ENCODE measurements at places on chromosomes 4 and X.

GRCh38 chr4:75598390-75598789 lies 31.9 kb downstream of the CDKL2 start:
- DNase-seq = no peak

DNA sequence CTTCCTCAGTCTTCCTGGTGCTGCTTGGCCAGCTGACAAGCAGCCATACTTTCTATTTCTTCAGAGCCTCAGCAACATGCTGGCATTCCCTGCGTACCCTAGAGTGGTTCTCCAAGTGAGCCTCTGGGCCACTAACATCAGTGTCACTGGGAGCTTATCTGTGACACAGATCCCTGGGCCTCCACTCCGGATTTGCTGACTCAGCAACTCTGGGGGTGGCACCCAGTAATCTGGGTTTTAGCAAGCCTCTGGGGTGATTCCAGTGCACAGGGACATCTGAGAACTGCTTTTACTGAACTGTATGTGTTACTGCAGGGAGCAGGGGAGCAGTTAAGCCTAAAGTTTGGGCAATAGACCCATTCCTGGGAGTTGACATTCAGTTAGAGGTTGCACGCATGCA lies 28.2 kb upstream of the HMGB3 start:
- no peak for DNase-seq

GRCh38 chr4:5982156-5982973 lies 35.9 kb downstream of the C4orf50 start:
- no peak for DNase-seq

- DNase-seq = no peak
Measured at GRCh38 chrX:17662391-17662790, 74.9 kb upstream of the SCML1 start.

DNA sequence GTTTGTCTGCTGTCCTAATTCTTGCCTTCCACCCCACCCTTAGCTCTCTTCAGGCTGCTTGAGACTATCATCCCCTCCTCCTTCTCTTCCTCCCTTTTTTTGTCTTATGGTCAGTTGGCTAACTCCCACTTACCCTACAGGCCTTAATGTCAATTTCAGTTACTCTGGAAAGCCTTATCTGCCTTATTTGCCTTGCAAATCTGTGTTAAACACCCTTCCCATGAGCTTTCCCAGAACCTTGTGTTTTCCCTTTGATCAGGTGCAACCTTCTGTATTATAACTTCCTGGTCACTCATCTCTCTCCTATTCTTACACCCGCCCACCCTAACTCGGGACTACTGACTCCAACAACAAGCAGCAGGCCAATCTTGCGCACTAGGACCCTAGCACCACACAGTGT lies 74.8 kb downstream of the COX18 start:
- no peak for DNase-seq

DNA sequence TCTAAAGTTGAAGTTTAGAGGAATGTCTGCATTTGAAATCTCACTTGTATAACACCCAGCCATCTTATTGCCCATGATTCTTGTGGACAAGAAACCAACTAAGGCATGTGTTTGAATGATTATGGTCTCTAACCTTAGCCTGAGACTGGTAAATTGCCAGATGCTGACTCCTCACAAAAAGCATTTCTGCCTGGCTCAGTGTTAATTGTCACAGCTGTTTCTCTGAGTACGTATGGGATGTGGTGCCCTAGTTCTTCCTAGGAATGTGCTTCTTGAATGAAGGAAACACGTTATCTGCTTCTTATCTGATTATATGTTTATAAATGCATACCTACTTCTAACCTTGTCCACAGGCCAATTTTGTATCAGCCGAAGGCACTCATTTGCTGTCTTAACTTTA lies 63.1 kb upstream of the NDP start:
- DNase-seq = peak; percentile 27

DNA sequence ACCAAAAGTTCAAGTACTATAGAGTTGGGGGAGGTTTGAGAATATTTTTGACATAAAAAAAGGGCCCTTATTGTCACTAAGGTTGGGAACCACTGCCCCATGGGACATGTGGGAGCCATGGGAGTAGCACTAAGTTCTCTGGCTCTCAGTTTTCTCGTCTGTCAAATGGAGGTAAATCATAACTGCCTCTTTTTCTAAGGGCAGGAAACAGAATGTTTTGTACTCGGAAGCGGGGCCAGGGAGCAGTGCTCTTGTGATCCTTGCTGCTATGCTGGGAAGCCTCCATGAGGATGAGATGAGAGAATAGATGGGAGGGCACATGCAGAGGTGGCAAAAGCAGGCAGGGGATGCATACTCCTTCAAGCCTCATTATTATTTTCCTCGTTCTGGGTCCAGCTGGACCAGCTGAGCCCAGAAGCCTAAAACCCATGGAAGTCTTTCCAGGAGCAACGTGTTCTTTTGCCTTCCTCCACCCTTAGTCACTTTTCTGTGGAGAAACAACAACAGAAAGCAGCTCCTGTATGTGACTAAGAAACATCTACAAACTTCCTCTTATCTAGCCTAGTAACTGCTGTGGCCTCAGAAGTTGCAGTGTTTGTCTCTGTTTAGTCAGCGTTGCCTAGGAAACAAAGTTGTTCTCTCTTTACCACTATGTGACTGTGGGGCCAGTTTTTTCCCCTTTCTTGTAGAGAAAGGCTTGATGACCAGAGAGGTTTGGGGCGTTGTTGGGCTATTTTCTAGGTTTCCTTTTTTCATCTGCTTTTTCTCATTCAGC lies 64.8 kb downstream of the TSC22D3 start:
- no peak for DNase-seq

- no peak for DNase-seq
Measured at GRCh38 chrX:10555846-10556245, 64.5 kb downstream of the MID1 start.

GRCh38 chr4:143489106-143489505 lies 24.4 kb upstream of the SMARCA5 start:
- DNase-seq = no peak

- DNase-seq = peak; percentile 90
Measured at GRCh38 chr4:91064157-91064853, 937.1 kb downstream of the CCSER1 start.

DNA sequence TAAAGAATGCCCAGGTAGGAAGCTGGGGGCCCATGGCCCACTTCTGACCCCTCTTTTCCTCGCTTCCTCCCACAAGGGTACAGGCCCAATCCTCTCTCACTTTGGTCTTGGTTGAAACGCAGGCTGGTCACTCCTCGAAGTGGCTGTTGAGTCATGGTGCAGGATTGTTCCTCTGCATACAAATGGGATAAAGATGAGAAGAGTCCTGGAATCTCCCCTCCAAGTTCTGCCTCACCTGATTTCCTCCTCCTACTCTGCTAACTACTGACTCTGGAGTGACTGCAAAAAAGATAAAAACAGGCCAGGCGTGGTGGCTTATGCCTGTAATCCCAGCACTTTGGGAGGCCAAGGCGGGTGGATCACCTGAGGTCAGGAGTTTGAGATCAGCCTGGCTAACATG lies 1.7 kb downstream of the WDR45 start:
- no peak for DNase-seq

DNA sequence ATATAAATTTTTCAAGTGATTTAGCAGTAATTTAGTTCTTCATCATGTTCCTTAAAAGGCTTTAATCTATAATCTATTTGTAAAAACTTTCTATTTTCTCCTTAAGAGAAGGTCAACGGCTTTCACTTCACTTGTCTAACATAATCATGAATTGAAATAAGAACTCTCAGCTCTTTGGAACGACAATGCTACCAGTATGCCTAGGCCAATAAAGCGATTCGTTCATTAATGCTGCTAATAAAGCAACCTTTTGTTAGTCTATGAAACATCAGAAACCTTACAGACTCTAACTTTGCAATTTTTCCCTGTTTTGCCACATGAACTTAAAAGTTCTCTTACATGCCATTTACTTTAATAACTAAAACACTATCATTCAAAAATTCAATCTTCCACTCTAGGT lies 47.6 kb downstream of the FBXW7 start:
- DNase-seq = no peak

GRCh38 chr4:186765138-186765537 lies 41.5 kb upstream of the FAT1 start:
- DNase-seq = no peak

DNA sequence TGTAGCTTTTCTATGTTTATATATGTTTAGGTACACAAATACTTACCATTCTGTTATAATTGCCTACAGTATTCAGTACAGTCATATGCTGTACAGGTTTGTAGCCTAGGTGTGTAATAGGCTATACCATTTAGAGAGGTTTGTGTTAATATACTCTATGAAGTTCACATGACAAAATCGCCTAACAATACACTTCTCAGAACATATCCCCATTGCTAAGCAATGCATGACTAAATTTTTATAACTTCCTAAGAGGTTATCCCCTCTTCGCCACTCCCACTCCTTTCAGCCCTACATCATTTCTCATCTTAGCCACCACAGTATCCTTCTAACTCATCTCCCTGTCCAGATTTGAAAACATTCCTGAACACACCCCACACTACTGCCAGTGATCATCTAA lies 83.7 kb upstream of the ZCCHC13 start:
- DNase-seq = no peak

GRCh38 chr4:126513596-126513995 lies 1119.2 kb upstream of the INTU start:
- DNase-seq = no peak

DNA sequence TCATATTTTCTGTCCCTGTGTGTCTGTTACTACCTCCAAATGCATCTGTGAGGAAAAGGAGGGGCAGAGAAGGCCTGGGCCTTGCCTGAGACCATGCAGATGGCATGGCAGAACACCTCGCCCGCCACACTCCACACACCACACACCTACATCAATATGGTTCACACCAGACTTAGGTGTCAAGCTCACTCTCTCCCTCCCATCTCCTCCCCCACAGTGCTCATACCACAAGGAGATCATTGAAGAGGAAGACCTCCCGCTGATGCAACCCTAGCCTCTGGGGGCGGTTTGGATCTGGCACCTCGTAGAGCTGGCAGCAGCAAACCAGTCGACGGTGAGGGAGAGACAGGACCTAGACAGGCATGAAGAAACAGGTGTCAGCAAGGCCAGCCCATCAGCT lies 16.6 kb upstream of the KDM5C start:
- no peak for DNase-seq

GRCh38 chrX:19953145-19953544 lies 37.7 kb downstream of the BCLAF3 start:
- no peak for DNase-seq

DNA sequence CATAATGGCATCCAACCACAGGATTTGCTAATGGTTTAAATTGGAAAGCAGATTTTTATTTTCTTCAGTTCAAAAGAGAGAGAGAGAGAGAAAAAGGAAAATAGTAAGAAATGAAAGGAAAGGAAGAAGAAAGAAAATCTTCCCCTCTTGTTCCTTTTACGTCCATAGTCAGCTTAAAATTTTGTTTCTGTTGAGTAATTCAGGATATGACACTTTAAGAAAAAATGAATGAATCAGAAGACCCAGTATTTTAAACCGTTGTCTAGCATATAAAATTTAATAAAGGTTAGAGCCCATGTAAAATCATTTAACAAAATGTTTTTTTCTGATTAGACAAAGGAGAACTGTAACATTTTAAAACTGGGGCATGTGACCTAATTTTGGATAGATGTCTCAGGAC lies 391.8 kb upstream of the EPHA5 start:
- DNase-seq = no peak

DNA sequence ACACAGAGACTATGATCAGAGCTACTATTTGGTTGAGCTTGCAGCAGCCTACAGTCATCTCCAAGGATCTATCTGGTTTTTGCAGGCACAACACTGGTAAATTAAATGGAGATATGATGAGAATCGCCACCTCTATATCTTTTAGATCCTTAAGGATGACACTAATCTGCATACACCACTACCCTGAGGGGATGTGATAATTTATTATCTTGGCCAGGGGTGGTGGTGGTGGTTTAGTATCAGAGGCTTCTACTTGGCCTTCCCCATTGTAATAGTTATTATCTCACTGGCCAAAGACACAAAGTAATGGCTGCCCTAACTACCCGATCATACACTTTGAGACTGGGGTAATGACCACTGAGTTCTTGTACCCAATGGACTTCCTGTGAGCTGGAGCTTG lies 21.2 kb downstream of the CCDC160 start:
- no peak for DNase-seq

DNA sequence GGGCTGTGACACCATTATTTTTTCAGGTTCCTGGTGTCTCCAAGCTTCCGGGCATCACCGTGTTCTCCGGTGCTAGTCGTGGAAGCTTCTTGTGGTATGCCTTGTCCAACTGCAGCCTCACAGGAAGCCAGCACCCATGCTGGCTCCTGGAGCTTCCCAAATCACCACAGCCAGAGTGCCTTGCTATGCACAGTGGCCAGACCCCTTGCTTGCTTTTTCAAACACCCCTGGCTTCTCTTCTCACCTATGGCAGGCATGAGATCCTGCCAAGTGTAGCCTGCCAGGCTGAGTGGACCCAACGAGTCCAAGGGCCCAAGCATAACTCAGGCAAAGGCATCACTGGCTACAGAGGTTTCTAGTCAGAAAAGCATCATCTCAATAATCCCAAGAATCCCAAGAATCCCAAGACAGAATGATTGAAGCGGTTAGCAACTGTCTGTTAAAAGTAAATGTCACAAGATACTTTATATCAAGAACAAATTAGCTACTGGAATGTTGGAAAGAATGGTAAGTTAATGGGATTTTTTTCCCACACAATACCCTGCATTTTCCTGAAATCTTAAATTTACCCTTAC lies 1522.9 kb downstream of the PCDH18 start:
- no peak for DNase-seq

- DNase-seq = no peak
Measured at GRCh38 chr4:150960818-150961217, 54.3 kb downstream of the LRBA start.

- peak; percentile 46 for DNase-seq
Measured at GRCh38 chr4:85084371-85085094, 118.0 kb upstream of the WDFY3 start.

DNA sequence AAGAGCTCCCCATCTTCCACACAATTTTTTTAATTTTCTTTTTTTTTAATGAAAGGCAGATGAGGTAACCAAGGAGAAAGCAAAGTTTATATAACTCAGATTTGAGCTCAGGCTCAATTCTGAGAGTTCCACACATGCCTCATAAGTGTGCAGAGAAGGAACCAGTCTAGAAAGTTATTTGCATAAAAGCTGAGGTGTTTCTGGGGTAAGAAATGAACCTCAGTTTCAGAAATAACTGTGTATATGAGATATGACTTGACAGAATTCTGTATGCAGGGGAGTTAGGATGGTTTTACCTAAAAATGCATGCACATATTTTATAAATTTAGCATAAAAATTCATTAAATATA lies 51.3 kb downstream of the DTHD1 start:
- no peak for DNase-seq

DNA sequence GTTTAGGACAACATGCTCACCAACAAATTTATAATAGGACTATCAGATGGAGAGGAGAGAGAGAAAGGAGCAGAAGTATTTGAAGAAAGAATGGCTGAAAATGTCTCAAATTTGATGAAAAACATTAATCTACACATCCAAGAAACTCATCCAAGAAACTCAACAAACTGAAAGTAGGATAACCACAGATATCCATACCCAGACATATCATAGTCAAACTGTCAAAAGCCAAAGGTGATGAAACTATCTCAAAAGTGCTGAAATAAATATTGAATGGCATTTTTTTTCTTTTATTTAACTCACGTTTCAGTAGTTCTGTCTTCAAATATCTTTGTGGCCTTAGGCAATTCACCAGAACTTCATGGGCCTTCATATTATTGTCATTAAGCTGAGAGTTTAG lies 116.2 kb downstream of the TBC1D19 start:
- no peak for DNase-seq

All from NCI-H524 (cell line).